ENCODE measurements at places on chromosomes 7 and 10. TPM values are rescaled to one million over a fixed set of nuclear protein-coding genes. Genes with fewer than 3 reads are reported as not detected.

- DNase-seq, result no peak
- no peaks in the 10 kb centered on the region for H3K4me1 ChIP-seq
- H3K27me3 ChIP-seq, result no peaks in the 10 kb centered on the region
- H3K36me3 ChIP-seq, result no peaks in the 10 kb centered on the region
Observed at GRCh38 chr7:12475362-12476063, 71.8 kb upstream of the VWDE start.

DNA sequence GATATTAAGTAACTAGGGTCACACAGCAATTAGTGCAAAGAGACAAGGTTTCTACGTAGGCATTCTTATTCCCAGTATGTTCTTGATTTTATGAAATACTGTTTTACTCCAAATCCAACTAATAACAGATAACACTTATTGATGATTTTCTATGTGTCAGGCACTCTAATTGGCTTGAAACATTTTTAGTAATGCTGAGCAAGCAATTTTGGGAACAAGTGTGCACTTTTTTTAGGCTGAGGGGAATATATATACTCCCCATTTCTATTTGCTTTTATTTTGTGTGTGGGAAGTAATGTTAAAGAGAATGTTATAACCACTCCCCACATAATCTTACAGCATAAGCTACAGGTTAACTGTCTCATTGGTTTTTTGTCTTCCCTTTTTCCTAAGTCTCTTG, 4.2 kb upstream of the SORCS1 start:
- H3K36me3 ChIP-seq, result no peaks in the 10 kb centered on the region
- peaks cover 5% of the 10 kb centered on the region for H3K4me1 ChIP-seq
- no peak for DNase-seq
- H3K27me3 ChIP-seq, result no peaks in the 10 kb centered on the region
- H3K4me3 ChIP-seq, result no peak overlapping the region

DNA sequence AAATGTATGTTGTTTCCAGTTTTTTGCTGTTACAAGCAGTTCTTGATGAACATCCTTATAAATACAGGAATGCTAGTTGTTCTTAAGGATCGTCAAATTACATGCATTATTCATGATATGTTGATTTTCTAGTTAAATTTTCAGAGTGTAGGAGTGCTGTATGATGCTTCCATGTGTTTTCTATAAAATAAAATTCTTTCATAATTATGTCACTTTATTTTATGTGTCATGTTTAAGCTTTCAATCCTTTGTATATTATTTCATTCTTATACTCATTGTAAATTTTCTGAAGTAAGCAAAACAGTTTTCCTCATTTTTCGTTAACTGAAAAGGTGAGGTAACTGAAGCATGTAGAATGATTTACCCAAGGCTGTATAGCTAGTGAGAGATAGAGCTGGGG, 16.8 kb upstream of the MYPN start:
- no peak for DNase-seq
- no peaks in the 10 kb centered on the region for H3K36me3 ChIP-seq
- no peaks in the 10 kb centered on the region for H3K4me1 ChIP-seq
- no peaks in the 10 kb centered on the region for H3K27me3 ChIP-seq
- H3K4me3 ChIP-seq, result no peak overlapping the region

Gene EIF5AL1
- 0.23 TPM for total RNA-seq

Gene STK31
- 1.5 TPM for total RNA-seq

Data from endodermal cell (in vitro differentiated cells).